NCI-H1092 (cell line): ENCODE measurements at places on chromosomes 2 and 18.

DNA sequence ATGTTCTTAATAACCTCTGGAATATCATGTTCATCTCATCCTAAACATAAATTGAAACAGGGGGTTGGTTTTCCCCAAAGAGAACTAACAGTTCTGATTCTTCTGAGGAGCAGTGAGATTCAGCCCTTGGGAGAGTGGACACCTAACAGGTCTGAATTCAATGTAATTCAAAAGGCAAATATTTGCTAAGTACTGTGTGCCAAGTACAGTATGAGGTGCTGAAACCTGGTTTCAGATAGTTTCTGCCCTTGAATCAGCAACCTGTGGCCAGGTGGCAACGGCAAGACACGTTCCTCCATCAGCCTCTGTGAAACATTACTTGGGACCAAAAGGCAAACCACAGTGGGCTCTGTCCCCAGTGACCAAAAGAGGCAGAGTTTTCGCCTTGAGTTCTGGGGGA lies 1.3 kb downstream of the LRRC30 start:
- DNase-seq, result no peak

DNA sequence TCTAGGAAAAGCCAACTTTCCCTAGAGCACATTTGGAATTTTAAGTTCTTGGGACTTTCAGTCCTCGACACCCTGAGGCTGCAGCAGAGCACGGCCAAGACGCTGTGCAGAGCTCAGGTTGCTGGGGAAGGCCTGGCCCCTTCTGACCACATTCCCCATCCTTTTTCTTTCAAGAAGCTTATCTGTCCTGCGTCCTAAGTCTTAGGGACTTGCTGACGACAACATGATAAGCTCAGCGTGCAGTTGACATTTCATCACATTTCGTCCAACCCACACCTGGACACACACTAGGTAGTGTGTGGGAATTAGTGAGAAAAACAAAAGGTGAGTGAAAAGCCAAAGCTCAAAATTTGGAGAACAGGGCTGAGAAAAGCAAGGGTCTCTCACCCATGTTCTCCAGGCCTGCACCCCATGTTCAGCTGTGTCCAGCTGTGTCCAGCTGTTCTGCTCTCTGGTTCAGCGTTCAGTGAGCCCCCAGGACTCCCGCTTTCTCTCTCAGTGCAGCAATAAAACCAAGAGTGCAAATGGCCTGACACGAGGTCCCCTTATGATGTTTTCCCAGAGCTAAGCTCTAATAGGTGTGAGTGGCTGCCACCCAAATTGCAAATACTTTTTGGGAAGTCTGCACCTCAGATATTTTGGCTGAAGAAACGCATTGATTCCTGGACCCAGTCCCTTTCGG lies 101.9 kb downstream of the RGPD3 start:
- DNase-seq, result no peak

DNA sequence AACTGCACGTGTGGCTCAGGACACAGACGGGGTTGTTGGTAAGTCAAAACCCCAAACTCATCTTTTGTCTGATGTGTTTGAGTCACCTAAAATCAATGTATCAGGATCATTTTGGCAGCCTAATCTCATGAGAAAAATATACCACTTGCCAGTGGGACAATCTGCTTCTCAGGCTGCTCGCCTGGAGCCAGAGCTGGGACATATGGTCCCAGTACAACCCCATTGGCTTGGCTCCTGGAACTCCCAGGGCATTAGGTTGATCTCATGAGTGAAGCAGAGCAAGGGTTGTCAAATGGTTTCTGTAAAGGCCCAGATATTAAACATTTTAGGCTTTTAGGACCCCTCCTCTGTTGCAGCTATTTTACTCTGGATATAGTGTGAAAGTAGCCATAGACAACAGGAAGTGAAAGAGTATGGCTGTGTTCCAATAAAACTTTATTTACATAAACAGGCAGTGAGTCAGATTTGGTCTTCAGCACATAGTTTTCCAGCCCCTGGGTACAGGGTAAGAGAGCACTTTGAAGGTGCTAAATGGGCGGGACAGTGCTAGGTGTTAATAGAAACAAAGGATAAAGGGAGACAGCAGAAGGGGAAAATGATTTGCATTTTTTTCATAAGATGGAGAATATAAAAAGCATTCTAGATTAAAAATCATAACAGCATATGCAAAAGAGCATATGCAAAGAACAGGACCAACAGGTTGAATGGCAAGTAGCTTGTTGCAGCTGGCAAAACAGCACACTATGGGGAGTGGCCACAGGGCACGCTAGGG lies 290.8 kb downstream of the KCNS3 start:
- DNase-seq, result no peak

- DNase-seq, result peak; percentile 15
Measured at GRCh38 chr2:37454851-37455762, 110.7 kb downstream of the QPCT start.

DNA sequence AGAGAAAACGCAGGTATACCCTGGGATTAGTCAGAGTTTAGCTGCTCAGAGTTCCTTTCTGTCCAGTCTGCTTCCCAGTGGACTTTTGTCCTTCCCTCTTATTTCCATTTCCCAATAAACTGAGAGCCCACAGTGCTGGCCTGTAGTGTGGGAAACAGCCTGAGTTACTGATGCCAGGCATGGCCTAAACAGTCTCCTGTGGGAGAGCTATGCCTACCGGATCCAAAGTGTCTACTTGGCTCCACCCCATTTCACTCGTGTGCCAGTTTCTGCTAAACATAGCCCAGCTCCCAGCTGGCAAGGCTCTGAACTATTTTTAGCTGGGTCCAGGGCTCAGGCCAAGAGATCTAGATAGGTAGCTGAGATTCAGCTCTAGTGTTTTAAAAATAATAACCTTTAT lies 15.6 kb upstream of the PPP1CB start:
- no peak for DNase-seq
